Cardiac septum (tissue), 1 donor: ENCODE measurements at places on chromosomes 12 and 14. TPM values are rescaled to one million over a fixed set of nuclear protein-coding genes. Genes with fewer than 3 reads are reported as not detected.

Gene RNASE7
- total RNA-seq = not detected

Gene SOAT2
- total RNA-seq = not detected

Gene LIN7A
- total RNA-seq = 17.3 TPM

Gene CCDC197
- 3.4 TPM for total RNA-seq

Gene RERG
- 3.1 TPM for total RNA-seq

Gene SUPT16H
- total RNA-seq = 31.7 TPM

Gene HHIPL1
- 1.9 TPM for total RNA-seq

Gene GPR65
- total RNA-seq = 0.57 TPM

Gene MUCL1
- not detected for total RNA-seq

Gene RNASE3
- not detected for total RNA-seq

Gene RNASE12
- not detected for total RNA-seq

Gene ACRBP
- 1.6 TPM for total RNA-seq

Gene MLF2
- total RNA-seq = 135 TPM

Gene ATL1
- 1.5 TPM for total RNA-seq

Gene KRT2
- total RNA-seq = not detected

Gene IL25
- not detected for total RNA-seq

Gene TCP11L2
- 61.2 TPM for total RNA-seq

Gene TSPAN8
- total RNA-seq = not detected

Gene TAS2R43
- total RNA-seq = 0.32 TPM

Gene P2RX2
- total RNA-seq = not detected

Gene HIF1A
- 73.2 TPM for total RNA-seq

Gene C14orf39
- total RNA-seq = not detected

Gene SLC2A13
- 13.0 TPM for total RNA-seq

Gene UBR7
- total RNA-seq = 25.2 TPM

Gene NID2
- 37.3 TPM for total RNA-seq

Gene ACOT6
- total RNA-seq = not detected

Gene SRRM4
- 0.59 TPM for total RNA-seq

Gene TBK1
- total RNA-seq = 13.8 TPM

Gene OAS2
- 6.4 TPM for total RNA-seq

Gene LAG3
- 0.57 TPM for total RNA-seq

Gene KCNJ8
- 38.0 TPM for total RNA-seq

Gene CELA1
- not detected for total RNA-seq

Gene SPTSSA
- total RNA-seq = 11.5 TPM

Gene CPSF6
- 35.4 TPM for total RNA-seq

Gene BATF
- 0.65 TPM for total RNA-seq

Gene PLBD1
- total RNA-seq = 33.8 TPM

Gene GNB3
- 9.7 TPM for total RNA-seq

Gene GPR137C
- total RNA-seq = 1.5 TPM

Gene PTPN6
- 7.0 TPM for total RNA-seq

Gene CNIH1
- total RNA-seq = 77.7 TPM

Gene C1S
- 69.0 TPM for total RNA-seq

Gene SMCO2
- total RNA-seq = 0.38 TPM

Gene GPR84
- total RNA-seq = 0.22 TPM

Gene CACNA2D4
- 0.89 TPM for total RNA-seq

Gene INHBC
- total RNA-seq = not detected

Gene KRT6C
- not detected for total RNA-seq

Gene STYK1
- total RNA-seq = 0.16 TPM

Gene GALNT16
- total RNA-seq = 25.8 TPM

Gene PRIMA1
- 2.3 TPM for total RNA-seq

Gene MMP19
- 1.6 TPM for total RNA-seq

Gene PRH2
- not detected for total RNA-seq

Gene MYBPC1
- 3.1 TPM for total RNA-seq
